ENCODE measurements at places on chromosomes 6 and 20. TPM values are rescaled to one million over a fixed set of nuclear protein-coding genes. Genes with fewer than 3 reads are reported as not detected.

RPP40 gene
- 25.2 TPM for total RNA-seq

MYL9 gene
- total RNA-seq: 0.60 TPM

NEURL2 gene
- total RNA-seq: 3.0 TPM

EDN3 gene
- total RNA-seq: not detected

PHACTR1 gene
- total RNA-seq: 0.40 TPM

GRCh38 chr6:73565767-73566485 is 45.1 kb upstream of the EEF1A1 start:
- peak; percentile 23 for DNase-seq

GRCh38 chr20:39645131-39645530 is 683.0 kb downstream of the DHX35 start:
- no peak for DNase-seq

DNA sequence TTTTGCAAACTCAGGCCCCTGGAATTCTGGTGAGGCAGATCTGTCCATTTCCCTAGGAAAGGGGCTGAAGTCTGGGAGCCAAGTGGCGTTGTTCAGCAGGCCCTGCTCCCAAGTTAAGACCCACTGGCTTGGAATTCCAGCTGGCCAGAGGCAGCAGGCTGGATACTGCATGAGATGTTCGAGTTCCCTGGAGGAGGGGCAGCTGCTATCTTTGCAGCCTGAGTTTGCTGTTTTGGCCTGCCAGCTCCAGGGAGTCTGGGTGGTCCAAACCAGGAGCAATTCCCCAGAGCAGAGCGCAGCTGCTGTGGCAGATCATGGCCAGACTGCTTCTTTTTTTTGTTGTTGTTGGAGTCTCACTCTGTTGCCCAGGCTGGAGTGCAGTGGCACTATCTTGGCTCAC is 18.2 kb upstream of the PGK2 start:
- no peak for DNase-seq

- DNase-seq: peak; percentile 84
Measured at GRCh38 chr20:43726811-43727338, at the start of gene GTSF1L. GTSF1L (minus strand) TSS chr20:43727002; CDS start chr20:43726694, 308 bp downstream.
